ENCODE measurements at places on chromosomes 4 and X.

DNA sequence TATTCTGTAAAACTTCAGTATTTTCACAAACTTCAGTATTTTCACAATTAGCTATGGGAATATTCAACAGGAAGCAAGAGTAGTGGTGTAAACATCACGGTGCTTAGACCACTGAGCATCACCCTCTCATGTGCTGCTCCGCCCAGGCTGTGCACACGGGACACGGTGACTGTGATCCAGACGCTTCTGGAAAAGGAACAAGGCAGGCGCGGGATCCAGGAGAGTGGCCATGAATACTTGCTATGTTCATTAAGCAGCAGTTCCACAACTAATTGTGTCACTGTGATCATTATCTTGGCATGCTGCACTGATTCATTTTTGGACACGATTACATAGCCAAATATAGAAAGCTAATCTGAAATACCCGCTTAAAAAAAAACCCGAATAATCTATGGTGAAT lies 19.6 kb upstream of the FAT1 start:
- DNase-seq = no peak

GRCh38 chrX:96002431-96002830 lies 682.2 kb upstream of the DIAPH2 start:
- DNase-seq = no peak

DNA sequence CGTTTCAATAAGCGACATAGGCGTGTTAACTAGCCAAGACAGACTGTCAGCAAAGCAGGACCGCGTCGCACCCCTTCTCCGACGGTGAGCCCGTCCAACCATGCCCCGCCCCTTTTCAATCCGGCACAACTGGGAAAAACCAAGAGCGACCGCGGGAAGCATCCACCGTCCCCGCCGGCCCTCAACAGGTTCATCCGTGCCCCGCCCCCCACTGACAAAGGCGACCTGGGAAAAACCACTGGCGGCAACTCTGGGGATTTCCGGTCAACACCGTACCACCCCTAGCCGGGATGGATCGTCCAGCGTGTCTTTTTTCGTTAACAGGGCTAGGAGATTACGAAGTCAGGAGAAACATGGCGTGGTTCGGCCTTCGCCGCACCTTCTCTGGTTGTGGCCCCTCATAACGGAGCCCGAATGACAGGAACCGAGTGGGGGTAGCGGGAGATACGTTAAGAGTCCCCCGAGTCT lies 377 bp downstream of the TIMM17B start:
- peak; percentile 66 for DNase-seq

DNA sequence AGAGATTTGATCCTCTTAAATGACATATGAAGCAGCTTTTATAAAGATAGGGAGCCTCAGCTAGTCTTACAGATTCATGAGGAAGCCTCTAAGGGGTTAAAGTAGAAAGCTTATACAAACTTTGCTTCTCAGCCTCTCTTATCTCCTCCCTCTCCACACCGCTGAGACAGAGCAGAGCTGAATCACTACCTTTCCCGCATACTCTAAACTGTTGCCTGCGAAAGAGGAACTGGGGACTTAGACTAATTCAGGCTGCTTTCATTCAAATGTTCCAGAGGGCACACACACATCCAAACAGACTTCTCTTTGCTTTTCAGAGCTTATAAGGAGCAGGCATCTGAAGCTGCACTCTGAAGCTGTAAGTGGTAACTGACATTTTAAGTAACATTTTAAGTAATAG lies at the start of gene SERTM2:
Gene SERTM2, plus strand, starts transcription at position 169 of the 400 bp plus-strand sequence. CDS start 7,213 bp downstream, outside the sequence.
- DNase-seq = no peak

GRCh38 chrX:120308959-120309872 lies 2.0 kb downstream of the TMEM255A start:
- DNase-seq = peak; percentile 41

GRCh38 chr4:107500551-107500950 lies 219.5 kb downstream of the PAPSS1 start:
- DNase-seq = no peak

- no peak for DNase-seq
These were observed 52.4 kb upstream of the HPSE start for GRCh38 chr4:83387012-83387411.

GRCh38 chr4:18366892-18367291 lies 345.3 kb upstream of the LCORL start:
- no peak for DNase-seq
